Right kidney (tissue), 9 donors: ENCODE measurements at places on chromosomes 13 and 19.

DNA sequence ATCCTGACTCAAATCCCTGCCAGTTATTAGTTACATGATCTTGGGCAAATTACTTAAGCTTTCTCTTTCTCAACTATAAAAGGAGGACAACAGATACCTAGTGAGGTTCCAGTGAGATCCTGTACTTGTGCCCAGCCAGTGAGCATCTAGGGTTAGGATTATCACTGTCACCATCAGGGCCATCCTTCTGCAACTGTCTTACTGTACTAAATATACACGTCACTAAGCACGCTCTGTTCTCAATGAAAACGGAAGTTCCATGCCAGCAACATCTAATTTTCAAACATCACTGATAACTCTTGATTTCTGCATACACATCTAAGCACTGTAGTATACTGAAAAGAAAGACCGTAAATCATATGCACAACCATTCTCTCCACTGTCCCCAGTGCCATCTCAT lies 70.0 kb downstream of the FOXO1 start:
- no peak for DNase-seq

DNA sequence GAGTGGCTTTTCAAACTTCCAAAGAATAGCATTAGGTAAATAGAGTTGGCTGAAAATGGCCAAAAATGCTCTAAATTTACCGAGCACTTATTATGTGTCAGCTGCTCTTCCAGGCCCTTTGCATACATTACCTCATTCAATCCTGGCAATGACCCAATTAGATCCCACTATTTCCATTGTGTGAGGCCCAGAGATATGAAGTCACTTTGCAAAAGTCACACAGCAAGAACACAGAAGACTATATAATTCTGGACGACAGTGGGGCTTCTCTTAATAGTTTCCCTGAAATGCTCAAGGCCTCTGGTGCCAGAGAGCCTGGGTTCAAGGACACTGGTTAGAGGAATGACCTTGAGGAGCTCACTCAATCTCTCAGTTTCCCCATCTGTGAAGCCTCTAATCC lies 146.8 kb downstream of the IER2 start:
- no peak for DNase-seq

GRCh38 chr13:46797501-46798237 lies 708 bp upstream of the ESD start:
- no peak for DNase-seq

DNA sequence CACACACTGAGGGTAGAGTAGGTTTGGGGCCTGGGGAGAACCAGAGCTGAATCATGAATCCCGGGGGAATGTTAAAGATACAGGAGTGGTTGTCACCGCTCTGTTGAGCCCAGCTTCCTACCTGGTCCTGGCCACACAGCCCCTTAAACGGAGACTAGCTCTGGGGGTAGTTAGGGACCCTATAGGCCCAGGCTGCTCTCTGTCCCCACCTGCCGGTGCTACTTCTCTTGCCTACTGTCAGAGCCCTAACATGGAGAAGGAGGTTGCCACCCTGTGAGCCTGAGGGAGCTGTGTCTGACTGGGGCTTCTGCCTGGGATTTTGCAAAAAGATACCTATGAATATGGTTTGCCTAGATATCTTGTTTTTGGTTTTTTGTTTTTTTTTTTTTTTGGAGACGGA lies 36.6 kb upstream of the ZNF429 start:
- DNase-seq, result no peak

- no peak for DNase-seq
Measured at GRCh38 chr13:108700422-108701170, 71.2 kb downstream of the MYO16 start.

- no peak for DNase-seq
Measured at GRCh38 chr19:13906521-13906904, 512 bp downstream of the CC2D1A start.

DNA sequence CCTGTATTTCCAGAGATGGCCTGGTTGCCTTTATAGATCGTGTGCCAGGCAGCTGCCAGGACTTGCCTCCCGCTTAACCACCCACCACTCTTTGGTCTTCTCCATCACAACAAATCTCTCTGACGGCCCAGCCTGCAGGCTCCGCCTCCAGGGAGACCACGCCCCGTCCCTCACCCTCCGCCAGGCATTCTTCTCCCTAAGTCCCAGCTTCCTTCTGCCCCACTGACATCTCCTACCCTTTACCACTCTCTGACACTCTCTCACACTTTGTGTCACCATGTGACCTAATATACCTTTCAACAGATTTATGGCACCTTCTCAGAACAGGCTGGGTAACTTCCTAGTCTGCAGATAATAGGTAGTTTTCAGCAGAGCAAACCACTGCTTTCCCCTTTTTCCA lies 95.1 kb downstream of the CAB39L start:
- DNase-seq, result no peak

DNA sequence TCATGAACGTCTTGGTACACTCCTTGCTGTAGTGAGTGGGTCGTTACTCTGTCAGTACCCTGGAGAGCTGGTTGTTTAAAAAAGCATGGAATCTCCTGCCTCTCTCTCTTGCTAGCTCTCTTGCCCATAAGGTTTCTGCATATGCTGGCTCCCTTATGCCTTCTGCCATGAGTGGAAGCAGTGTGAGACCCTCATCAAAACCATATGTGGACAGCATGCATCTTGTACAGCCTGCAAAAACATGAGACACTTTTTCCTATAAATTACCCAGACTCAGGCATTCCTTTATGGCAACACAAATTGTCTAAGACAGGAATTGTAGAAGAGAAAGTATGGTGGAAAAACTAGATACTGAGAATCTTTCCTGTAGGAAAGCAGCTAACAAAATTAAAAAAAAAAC lies 516.3 kb downstream of the SLITRK6 start:
- no peak for DNase-seq

DNA sequence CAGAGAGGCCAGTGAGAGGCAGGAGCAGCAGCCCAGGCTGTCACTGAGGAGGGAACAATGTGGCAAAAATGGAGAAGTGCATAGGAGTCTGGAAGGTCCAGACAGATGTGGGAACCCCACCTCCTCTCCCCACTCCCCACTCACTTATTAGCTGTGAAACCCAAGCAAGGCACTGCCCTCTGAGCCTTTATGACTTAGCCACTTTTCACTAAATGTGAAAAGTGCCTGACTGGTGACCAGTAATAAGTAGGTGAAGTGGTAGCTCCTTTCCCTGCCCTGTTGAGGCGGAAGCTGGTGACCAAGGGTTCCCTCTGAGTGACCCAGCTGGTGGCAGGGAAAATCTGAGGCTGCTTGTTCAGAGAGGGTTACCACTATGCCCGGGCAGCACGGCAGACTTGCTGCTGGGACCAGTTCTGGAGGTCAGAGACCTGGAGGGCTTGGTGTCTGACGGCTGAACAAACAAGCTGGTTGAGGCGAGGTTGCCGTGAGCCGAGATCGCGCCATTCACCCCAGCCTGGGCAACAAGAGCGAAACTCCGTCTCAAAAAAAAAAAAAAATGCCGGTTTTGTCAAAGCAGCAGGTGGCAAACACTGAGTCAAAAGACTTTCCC lies 80.0 kb downstream of the ZNF429 start:
- no peak for DNase-seq

DNA sequence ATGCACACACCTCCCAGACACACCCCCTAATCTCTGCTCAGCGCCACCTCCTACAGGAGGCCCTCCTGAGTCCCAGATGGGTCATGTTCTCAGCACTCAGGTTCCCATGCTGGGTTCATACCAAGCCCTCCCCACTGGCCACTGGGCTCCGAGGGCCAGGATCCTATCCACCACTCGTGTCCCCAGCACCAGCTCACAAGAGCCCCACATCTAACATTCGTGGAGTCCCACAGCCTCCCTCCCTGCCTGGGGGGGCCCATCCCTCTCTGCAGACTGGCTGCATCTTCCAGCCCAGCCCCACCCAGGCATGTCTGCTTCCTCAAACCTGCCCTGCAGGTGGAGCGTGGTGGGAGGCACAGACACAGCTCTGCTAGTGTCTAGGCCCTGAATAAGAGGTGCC lies 227.4 kb downstream of the TUBA3C start:
- no peak for DNase-seq

- DNase-seq, result no peak
Measured at GRCh38 chr13:64283926-64284325, 2868.3 kb upstream of the PCDH20 start.

DNA sequence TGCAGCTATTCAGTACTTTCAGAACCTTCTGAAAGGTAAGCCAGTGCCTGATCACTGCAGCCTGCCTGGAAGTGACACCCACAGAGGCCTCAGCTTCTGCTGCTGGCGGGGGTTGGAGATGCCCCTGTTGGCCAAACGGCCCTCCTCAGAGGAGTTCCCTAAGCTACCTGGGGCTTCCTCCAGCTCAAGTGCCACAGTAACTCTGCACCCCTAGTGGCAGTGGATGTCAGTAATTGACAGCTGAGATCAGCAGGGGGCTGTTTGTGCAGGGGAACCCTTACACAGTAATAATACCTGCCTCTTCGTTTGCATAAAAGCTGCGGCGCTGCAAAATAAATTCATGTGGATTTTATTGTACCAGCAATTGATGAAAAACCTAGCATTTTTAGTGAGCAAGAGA lies 28.9 kb downstream of the TDRD12 start:
- no peak for DNase-seq

DNA sequence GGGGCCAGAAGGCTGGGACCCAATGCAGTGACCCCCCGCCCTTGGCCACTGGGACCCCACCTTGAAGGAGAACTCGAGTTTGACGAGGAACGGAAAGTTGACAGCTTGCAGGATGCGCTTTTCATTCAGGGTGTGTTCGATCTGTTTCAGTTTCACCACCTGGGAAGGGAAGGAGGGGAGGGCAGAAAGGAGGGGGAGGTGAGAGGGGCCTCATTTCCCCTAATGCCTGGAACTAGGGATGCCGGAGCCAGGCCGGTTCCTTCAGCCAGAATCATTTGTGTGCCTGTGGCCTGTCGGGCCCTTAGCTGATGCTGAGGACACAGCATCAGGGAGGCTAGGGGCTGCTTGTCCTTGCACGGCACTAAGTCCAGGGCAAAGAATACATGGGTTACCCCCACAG lies 12.2 kb upstream of the SAMD1 start:
- no peak for DNase-seq

GRCh38 chr19:8361921-8362793 lies 1.8 kb upstream of the ANGPTL4 start:
- peak; percentile 42 for DNase-seq

DNA sequence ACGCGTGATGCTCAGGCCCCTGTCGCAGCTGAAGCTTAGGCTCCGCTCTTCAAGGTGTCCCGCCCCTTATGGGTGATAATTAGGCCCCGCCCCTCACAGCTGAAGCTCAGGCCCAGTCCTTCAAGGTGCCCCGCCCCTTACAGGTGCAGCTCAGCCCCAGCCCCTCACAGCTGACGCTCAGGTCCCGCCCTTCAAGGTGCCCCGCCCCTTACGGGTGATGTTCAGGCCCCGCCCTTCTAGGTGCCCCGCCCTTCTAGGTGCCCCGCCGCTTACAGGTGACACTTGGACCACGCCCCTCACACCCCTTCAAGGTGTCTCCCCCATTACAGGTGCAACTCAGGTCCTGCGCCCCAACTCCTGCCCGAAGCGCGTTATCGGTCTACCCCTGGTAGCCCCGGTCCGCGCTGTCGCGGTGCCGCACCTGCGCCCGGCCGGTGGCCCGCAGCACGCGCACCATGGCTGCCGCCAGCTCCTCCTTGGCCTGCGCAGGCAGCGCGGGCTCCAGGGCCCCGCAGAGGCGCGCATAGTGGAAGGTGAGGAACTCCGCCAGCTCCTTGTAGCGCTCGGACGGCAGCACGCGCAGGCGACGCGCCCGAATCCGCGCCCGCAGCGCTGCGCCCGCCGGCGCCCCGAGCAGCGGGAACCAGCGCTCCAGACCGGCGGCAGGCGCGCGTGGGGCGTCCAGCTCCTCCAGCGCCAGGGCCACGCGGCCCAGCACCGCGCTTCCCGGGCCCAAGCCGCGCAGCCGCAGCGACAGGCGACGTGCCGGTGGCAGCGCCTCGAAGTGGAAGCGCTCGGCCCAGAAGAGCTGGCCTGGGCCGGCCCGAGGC lies 7.3 kb downstream of the RASAL3 start:
- peak; percentile 28 for DNase-seq

DNA sequence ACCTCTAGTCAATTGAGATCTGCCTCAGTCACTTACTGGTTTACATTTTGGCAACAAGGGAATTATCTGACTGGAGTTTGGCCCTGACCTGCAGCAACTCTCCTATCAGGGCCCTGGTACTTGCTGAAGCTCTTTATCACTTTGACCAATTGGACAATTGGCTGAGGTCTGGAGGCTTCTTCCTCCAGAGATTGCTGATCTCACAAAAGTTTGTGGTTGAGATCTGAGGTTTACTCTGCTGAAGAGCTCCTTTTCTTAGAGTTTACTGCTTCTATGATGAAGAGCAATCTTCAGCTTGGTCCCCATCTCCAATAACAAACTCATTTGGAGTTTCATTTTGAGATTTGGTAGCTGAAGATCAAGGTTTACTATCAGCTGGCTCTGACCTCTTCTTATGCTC lies 276.9 kb upstream of the SGCG start:
- DNase-seq, result no peak

DNA sequence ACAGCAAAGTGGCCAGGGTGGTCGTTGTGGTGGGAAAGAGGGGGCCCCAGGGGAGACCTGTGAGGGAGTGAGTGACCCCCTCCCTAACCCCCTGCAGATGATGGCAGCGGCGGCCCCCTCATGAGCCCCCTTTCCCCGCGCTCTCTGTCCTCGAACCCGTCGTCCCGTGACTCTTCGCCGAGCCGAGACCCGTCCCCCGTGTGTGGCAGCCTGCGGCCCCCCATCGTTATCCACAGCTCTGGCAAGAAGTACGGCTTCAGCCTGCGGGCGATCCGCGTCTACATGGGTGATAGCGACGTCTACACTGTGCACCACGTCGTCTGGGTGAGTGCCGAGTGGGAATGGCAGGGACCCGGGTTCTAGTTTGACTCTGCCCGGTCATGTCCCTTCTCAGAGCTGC lies 8.1 kb upstream of the PIK3R2 start:
- no peak for DNase-seq

DNA sequence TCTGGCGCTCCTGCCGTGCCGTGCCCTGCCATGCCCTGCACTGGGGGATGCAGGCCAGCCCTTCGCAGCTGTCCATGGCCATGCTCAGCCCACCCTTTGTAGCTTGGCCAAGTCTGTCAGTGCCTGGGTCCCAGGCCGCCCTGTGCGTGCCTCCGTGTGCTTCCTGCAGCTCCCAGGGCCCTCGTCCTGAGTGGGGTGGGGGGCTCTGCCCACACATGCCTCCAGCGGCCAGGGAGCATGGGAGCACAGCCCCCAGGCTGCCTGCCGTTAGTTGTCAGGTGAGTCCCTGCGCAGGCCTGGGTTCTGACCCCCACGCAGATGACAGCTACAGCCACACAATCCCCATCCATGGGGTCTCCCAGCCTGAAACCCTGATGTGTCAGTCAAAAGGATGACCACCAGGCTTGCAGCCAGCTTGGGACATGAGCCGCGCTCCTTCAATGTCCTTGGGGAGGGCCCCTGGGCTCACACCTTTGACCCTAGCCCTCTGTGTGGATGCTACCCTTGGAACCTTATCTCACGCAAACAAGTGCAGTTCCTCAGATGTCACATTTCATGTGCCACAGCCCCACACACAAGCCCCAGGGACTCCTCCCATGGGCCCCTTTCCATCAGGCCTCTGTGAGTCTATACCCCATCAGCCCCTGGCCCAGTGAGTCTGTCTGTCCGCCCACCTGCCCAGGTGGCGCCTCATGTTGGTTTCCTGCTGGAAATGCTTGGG lies 24.5 kb downstream of the TMED1 start:
- DNase-seq, result no peak
